ENCODE measurements at places on chromosomes 3 and 15.

- no peak for DNase-seq
Observed at GRCh38 chr15:31296646-31297574, 29.7 kb upstream of the KLF13 start.

DNA sequence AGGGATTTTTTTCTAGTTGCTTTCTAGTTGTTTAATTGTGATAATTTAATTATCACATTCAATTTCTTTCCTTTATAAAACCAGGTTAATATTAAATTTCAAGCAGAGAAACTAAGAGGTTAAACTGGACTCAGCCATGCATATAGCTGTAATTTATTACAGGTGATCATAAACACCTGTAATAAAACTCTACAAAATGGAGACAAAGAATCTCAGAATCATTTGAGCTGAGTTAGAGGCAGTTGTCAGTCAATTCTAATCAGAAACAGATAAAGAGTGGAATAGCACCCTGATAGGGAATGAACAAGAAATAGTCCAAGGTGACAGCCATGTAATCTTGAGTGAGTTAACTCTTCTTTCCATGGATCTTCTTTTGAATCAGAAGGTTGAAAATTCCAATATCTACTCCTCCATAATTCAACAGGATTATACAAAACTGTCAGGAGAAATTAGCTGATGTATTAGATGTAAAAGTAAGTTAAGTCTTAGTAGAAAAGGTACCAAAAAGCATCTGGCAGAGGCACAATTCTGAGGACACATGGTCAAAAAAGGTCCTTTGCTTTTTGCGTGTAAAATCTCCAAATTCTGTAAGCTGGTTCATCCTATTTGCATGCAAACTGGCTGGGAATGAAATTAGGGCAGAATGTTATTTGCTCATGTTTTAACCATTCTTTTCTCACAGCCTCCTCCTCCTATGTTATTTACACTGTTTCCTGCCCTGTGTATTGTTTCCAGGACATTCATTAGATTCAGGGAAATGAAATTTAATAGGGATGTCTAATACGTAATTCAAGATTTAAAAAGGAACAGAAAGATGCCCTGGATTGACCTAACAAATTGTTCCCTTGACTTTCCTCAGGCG is 39.4 kb upstream of the B3GNT5 start:
- no peak for DNase-seq

DNA sequence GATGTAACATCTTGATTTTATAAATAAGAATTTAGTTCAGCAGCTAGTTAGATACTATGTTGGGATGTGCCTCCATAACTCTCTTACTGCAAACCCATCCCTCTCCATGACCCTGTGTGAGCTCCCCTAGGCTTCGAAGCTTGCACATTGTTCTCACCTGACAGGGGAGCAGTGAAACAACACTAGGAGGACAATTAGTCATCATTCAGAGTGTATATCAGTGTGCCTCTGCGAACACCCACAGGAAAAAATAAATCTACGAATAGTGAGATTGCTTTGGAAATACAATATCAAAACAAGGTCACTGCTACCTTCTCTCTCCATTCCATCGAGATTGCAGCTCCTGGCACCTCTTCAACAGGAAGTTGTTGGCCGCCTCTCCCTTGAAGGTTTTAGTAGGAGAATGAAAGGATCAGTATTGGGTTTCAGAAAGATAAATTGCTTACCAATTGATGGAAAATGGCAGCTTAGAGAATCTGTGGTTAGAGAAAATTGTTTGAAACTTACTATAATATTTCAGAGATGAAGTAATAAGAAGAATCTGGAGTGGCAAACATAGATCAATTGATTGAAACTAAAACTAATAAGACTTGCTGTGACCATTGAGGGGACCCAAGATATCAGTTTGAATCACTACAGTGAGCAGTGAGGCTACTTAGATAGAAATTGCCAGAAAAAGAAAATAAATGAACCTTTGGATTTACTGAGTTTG is 103.2 kb downstream of the CHL1 start:
- no peak for DNase-seq

GRCh38 chr3:181719991-181720680 is 8.4 kb downstream of the SOX2 start:
- DNase-seq = no peak

- no peak for DNase-seq
Observed at GRCh38 chr3:59374091-59374817, 324.4 kb upstream of the CFAP20DC start.

GRCh38 chr3:94937980-94938379 is 875.1 kb downstream of the NSUN3 start:
- DNase-seq = no peak

All from GM10248 (cell line).